ENCODE measurements at places on chromosomes 4 and X.

GRCh38 chr4:181760560-181760959 lies 482.6 kb upstream of the TENM3 start:
- DNase-seq, result no peak

DNA sequence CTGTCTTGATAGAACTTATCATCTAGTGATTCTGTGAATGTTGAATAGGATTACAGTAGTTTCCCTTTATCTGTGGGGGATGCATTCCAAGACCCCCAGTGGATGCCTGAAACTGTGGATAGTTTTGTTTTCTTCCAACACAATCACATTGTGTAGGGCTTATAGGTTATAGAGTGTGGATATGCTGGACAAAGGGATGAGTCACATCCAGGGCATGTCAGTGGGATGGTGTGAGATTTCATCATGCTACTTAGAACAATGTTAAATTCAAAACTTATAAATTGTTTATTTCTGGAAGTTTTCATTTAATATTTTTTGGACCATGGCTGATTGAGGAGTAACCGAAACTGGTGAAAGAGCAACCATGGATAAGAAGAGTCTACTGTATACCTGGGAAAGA lies 432.3 kb upstream of the ATOH1 start:
- no peak for DNase-seq

- DNase-seq, result no peak
Observed at GRCh38 chr4:189162073-189162789, 778.4 kb upstream of the FRG1 start.

DNA sequence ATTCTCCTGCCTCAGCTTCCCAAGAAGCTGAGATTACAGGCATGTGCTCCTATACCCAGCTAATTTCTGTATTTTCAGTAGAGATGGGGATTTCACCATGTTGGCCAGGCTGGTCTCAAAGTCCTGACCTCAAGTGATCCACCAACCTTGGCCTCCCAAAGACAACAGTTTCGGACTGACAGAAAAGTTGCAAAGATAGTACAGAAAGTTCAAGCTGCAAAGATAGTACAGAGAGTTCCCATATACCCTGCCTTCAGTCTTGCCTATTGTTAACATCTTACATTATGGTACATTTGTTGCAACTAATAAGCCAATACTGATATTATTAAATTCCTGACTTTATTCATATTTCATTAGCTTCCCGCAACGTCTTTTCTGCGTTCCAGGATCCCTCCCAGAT lies 65.8 kb downstream of the SUPT20HL2 start:
- DNase-seq, result no peak

DNA sequence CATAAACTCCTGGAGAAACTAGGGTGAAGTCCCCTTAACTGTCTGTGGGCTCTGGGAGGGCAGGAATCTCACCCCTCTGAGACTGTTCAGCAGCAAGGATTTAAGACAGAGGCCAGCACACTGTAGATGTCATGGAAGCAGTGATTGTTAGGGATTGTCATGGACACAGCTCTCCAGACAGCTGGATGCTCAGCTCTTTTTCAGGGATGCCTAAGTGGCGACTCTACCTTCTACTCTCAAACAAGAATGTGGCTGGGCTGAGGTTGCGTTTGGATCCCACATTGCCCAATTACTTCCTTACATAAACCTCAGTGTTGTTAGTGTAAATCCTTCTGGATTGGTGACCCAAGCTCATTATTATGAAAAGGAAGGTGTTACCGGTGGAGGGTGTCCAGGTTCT lies 291.9 kb upstream of the VCX3A start:
- DNase-seq, result no peak

DNA sequence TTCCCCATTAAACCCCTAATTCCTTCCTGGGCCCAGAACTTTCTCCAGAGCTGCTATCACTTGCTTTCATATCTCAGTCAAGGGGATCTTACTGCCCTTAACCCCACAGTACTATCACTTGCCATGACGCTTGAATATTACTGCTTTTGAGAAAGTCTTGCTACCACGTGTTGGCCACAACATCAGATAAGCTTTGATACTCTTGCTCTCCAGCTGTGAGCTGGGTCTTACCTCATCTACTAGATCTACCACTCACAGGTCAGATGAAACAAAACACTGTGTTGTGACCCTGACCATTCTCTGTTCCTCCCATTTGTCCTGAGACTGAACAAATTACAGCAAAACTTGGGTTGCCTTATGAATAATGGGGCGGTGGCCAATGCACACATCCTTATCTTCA lies 12.1 kb upstream of the TAPT1 start:
- no peak for DNase-seq

- no peak for DNase-seq
Observed at GRCh38 chr4:7788694-7789425, 150.8 kb downstream of the AFAP1 start.

All from right forelimb (tissue), 1 donor.